ENCODE measurements at places on chromosomes 16 and 17. TPM values are rescaled to one million over a fixed set of nuclear protein-coding genes. Genes with fewer than 3 reads are reported as not detected.

DNA sequence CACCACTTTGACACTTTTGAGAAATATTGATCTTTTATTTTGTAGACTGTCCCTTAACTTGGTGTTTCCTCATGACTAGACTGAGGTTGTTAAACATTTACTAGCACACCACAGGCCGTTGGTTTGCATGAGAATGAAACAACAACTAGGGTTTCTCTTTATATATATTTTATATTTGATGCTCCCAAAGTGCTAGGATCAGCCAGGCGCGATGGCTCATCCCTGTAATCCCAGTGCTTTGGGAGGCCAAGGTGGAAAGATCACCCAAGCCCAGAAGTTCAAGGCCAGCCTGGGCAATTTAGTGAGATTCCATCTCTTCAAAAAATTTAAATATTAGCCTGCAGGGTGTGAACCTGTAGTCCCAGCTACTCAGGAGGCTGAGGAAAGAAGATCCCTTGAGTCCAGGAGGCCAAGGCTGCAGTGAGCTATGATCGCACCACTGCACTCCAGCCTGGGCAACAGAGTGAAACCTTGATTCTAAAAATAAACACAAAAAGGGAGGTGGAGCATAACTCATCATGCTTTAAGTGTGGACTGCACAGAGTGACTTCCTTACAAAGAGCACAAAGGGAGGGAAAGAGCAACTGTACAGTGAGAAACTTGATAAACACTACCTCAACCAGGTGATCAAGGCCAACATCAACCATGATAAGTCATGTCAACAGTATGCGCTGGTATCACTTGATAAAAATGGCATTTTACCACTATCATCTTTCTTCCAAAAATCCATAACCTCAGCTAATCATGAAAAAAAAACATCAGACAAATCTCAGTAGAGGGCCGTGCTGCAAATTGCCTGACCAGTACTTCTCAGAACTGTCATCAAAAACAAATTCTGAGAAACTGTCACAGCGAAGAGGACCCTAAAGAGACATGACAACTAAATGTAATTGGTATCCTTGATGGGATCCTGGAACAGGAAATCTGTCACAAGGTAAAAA is 72.8 kb upstream of the ATF7IP2 start:
- DNase-seq, result no peak

DNA sequence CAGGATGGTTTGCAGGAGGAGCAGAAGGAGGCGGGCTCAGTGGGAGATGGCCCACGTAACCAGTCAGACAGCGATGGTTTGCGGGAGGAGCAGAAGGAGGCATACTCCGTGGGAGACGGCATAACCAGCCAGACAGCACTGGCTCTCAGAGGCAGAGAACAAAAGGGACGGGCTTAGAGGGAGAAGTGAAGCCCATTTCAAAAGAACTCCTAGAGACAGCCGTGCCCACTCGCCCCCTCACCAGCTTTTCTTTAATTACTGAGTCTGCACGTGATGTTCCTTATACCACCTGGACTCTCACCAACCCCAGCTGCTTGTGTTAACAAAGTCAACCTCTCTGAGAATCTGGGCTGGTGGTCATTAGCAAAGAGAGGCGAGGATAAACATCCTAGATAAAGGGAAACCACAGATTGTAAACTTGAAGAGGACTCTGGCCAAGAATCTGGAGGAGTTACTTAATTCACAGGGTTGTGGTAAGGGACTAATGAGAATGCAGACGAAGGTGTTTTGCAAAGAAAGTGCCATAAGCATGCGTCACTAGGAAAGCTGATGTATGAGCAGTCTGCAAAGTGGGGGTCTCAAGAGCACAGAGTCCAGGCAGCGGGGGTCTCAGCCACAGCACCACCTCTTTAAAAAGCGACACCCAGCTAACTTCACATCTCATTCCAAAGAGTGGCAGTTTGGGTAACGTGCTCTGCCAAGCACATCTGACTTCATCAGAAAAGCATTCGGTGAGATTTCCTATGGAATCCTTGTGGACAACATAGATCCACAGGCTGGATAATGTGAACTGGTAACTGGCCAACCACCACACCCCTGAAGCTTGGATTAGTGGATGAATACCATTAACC is 51.7 kb downstream of the NXN start:
- no peak for DNase-seq

- no peak for DNase-seq
Measured at GRCh38 chr17:81723651-81724209, 11.6 kb downstream of the SLC25A10 start.

GRCh38 chr17:29929006-29929532 is 959 bp downstream of the SSH2 start:
- peak; percentile 32 for DNase-seq

DNA sequence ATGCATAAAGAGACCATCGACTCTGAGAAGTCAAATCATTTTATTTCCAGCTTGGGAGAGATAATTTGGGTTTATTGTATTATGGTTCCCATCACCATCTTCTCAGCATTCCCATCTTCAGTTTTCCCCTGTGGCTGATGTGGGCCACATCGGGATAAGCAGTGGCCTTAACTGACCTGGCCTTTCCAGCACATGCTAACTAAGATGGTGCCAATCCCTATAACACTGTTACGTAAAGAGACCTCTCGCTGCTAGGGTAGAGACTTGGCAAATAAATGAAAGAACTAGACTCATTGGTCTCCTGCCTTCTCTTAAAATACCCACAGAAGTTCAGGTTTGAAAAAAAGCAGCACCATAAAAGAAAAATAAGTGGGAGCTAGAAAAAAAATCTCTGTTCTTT is 49.4 kb downstream of the VPS35L start:
- DNase-seq, result no peak

DNA sequence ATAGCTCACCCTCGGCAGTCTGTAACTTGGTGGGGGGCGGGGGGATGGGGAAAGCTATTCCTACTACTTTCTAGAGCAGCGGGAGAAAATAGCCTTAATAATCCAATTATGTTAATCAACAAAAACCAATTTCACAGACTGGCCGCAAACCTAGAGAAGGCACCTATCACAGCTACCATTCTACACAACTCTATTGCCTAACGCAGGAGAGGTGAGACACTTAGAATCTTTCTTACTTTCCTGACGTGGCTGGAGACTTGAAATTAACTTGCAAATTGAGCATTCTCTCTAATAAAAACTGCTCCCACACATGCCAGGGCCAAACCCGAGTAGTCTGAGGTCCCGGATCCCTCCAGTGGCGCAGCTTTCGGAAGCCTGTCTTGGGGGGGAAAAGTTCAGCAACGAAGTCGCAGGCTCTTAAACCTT is 794 bp downstream of the SMG6 start:
- DNase-seq, result no peak

GRCh38 chr16:58709333-58709732 is 24.8 kb upstream of the SLC38A7 start:
- no peak for DNase-seq

- DNase-seq, result no peak
Measured at GRCh38 chr16:64952177-64952576, 169.7 kb downstream of the CDH11 start.

DNA sequence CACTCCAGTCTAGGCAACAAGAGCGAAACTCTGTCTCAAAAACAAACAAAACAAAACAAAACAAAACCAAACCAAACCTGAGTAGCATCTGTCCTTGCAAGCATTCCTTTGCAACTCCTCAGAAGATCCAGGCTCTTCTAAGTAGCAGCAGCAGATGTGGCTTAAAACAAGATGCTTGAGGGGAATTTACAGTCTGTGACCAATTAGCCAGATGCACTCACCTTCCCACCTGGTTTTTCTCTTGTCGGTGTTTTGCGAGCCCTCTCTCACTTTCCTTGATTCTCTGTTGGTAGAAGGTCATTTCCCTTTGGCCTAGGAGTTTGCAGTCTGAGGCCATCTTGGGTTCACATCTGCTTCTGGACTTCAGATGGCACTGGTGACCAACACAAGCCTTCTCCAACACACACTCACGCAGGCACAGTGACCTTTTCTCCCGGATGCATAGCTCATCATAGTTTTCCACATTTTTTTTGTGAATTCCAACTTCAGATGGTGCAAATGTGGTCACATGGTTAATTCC is 276.8 kb downstream of the STX8 start:
- no peak for DNase-seq

- no peak for DNase-seq
Measured at GRCh38 chr17:78146471-78146869, 285 bp downstream of the C17orf99 start.

The FOXL1 gene
- not detected for total RNA-seq

The SYT17 gene
- total RNA-seq, result 0.36 TPM

The CCR7 gene
- 311 TPM for total RNA-seq

The MYO15A gene
- total RNA-seq, result 3.2 TPM

The KRT24 gene
- not detected for total RNA-seq

The KRTAP4-9 gene
- total RNA-seq, result not detected
